T-helper 22 cell (primary cell): ENCODE measurements at places on chromosomes 7 and 10.

DNA sequence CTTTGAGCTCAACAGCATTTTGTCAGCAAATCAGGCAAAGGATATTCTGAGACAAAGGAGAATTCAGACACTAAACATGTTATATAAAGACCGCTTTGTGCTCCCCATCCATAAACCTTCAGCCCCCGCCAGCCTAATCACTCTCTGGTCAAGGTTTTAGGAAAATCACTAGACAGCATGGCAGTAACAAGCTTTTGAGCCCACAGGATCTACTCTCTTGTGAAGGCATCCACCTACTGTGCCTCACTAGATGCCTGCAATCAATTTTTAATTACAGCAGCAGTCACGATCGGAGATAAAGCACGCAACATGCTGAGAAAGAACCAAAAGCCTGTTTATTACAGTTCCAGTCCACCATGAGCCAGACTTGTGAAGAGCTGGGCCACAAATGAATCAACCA, 19.1 kb downstream of the PDE1C start:
- no peak for DNase-seq

DNA sequence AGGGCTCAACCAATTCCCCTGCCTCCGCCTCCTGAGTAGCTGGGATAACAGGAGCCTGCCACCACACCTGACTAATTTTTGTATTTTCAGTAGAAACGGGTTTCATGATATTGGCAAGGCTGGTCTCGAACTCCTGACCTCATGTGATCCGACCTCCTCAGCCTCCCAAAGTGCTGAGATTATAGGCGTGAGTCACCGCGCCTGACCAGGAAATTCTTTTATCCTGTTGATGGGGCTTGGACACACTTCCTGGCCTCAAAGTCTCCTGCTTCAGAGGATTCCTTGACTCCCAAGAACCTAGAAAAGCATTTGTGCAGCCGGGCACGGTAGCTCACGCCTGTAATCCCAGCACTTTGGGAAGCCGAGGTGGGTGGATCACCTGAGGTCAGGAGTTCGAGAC, 16.2 kb downstream of the ZNF425 start:
- no peak for DNase-seq

- no peak for DNase-seq
These were observed 123.1 kb downstream of the MBL2 start for GRCh38 chr10:52649511-52649910.

GRCh38 chr7:135170274-135170997, at the start of gene CYREN:
CYREN (minus strand) TSS chr7:135170707; CDS start chr7:135168922, 1,785 bp downstream.
- DNase-seq = peak; percentile 78

DNA sequence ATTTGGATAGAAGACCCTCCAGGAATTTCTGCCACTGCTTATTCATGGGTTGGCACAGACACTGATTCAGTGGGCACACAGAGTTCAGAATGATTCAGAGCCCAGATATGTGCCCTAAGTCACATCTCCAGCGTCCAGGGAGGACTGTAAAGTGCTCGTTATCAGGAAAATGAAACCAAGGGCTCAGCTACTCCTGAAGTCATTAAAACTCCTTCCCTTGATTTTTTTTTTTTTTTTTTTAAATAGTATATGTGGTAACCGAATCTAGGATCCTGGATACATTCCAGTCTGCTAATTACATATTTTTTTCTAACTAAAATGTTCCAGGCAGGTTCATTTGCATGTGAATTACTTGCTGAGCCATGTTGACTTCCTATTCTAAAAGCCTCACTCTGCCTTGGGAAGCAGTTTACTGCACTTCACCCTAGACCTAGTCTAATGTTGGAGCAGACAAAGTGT, 34.7 kb downstream of the MET start:
- no peak for DNase-seq

DNA sequence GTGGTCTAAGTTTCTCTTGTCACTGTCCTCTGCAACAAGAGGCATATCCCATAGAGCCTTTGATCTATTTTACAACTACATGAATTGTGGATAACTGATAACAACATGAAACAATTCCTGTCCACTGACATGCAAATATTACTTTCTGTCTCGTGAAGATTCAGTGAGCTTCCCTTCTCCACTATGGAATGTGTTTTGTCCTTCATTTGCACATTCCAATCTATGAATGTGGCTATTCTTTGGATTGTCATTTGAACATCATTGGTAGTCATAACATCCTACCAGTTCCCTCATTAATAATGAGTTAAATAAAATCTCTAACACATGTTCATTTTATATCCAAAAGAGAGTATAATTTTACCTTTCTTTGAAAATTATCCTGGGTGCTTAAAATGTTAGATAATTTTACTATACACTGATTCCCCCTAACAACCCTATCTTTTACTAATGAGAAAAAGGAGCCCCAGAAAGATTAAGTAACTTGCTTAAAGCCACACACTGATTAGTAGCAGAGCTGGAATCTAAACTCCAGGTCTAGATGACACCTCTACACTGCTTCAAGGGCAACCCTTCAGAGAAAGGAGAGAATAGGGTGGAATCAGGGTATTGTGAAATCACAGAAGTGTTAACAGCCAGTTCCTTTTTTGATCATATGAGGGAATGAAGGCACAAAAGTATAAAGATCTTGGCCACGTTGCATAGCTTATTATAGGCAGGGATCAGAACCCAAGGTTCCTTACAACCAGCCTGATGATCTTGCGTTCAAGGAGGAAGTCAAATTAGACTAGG, 39.1 kb downstream of the PDE1C start:
- no peak for DNase-seq
